Activated CD4-positive, alpha-beta T cell treated with anti-CD3 and anti-CD28 coated beads, Interleukin-2, amount 50 U/mL, for 48 hours (primary cell): ENCODE measurements at places on chromosomes 11 and 22.

DNA sequence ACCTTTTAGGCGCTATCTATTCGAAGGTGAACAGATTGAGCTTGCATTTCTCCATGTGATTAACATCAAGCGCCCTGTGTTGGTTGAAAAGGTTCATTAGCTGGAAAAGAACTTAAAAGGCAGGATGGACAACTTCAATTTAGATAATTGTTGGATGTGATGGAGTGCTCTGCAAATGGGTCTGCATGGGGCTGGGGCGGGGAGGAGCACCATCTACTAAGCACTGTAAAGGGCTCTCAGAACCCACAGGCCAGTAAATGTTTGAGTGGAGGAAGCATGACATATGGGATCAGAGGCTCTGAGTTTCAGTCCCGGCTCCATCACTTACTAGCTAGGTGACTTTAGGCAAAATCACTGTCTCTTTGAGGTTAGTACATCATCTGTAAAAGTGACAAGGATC is 28.2 kb downstream of the ARL14EP start:
- DNase-seq: no peak

DNA sequence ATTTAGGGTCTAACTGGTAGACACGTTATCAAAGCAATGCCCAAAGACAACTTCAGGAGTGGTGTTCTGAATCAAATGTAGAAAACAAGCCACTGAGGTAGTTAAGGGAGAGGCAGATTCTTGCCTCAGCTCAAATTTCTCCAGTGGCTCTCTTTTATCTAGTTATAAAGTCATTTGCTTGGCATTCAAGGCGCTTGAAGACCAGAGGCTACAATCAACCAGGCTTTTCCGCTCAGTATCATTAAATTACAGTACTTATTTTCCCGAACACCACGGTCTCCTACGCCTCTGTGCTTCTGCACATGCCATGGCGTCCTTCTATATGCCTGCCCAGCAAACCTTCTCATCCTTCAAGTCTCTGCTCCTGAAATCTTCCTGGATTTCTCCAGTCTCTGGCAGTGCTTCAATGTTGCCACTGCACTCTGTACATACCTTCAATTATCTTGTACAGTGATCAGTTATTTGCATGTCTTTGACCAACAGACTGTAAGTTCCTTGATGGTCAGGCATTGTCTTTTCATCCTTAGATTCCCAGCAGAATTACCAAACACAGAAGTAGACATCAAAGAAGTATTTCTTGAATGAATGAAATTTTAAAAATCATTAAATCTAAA is 1.4 kb downstream of the POGLUT3 start:
- DNase-seq: no peak

- DNase-seq: no peak
Observed at GRCh38 chr11:36108881-36109589, 165.2 kb downstream of the LDLRAD3 start.

GRCh38 chr11:83115551-83115950 is 41.4 kb upstream of the PCF11 start:
- DNase-seq: no peak

- no peak for DNase-seq
Observed at GRCh38 chr11:60310407-60310998, 16.6 kb upstream of the MS4A6E start.

GRCh38 chr22:34966980-34967565 is 98.9 kb upstream of the ISX start:
- DNase-seq: no peak

DNA sequence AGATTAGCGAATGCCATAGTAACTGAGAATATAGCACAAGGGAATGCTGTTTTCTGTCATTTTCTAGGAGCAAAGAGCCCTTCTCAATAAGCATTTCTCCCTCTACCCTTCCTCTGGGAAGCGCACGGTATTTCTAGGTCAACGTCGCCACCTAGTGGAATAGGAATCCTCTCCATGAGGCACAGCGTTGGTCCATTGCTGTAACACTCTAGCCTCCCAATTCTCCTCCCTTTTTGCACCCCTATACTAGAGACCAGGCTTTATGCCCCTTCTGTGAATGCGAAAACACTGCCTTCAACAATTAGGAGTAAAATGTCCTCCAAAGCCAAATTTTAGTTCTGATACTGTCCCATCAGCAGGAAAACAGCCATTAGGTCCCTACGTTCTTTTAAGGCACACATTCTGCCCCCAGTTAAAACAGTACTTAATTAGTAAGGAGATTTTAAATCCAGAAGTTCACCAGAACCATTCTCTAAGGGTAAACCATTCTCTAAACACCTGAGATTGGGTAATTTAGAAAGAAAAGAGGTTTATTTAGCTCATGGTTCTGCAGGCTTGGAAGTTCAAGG is 12.8 kb upstream of the HYLS1 start:
- DNase-seq: peak; percentile 62

DNA sequence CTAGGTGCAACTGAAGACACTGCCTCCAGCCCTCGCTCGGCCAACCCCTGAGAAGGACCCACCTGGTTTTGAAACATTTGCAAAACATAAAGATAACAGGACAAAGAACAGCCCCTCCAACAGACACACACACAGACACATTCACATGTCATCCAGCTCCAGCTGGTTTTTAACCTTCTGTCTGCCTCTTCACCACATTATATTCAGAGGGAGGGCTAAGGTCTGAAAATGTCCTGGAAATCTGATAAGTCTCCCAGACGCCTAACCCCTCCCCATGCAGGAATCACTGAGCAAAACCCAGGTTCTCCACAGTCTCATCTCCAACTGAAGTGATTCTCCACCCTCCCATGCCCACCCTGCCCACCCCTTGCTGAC is 29.4 kb downstream of the PACSIN2 start:
- no peak for DNase-seq

- peak; percentile 56 for DNase-seq
Observed at GRCh38 chr11:11848891-11849746, 7.3 kb downstream of the USP47 start.

- no peak for DNase-seq
Observed at GRCh38 chr11:101362643-101363042, 221.2 kb downstream of the TRPC6 start.

GRCh38 chr11:13320688-13321087 is 43.1 kb downstream of the BMAL1 start:
- no peak for DNase-seq

- DNase-seq: no peak
Observed at GRCh38 chr11:113247221-113247620, 67.2 kb upstream of the TTC12 start.

- DNase-seq: no peak
Observed at GRCh38 chr11:122393209-122393860, 262.2 kb upstream of the UBASH3B start.

GRCh38 chr11:19587979-19588378 is 124.7 kb upstream of the NAV2 start:
- no peak for DNase-seq

GRCh38 chr11:67397536-67397935 is 4.1 kb downstream of the PPP1CA start:
- DNase-seq: no peak

DNA sequence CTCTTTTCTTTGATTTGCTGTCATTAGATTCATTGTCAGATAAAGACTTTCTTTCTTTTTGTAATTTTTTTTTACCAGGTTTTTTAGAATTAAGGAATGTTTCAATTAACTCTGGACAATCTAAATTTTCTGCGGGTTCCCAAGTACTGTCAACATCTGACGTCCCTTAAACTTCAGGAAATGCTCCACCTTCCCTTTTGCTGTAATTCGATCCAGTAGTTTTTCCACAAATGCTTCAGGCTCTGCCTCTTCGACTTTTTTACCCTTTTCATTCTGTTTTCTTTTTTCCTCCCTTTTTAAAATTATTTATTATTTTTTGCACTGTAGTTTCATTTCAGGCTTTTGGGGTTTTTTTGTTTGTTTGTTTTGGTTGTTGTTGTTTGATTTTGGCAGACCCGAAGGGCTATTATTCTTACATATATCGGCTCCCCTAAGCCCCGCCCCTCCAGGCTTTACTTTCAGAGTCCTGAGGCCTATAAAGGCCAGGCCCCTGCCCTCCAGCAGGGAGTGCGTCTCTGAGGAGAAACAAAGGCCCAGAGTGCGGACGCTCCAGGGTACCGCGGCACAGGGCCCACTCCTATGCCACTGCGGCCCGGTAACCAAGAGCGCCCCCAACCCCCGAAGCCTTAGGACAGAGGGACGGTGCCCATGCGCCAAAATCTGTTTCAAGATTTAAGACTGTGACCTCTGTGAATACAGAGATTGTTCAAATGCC is 116.4 kb downstream of the TYR start:
- no peak for DNase-seq

- DNase-seq: peak; percentile 84
Observed at GRCh38 chr11:118911880-118912741, 13.6 kb downstream of the BCL9L start.

- no peak for DNase-seq
Observed at GRCh38 chr11:64055077-64055476, 19.3 kb downstream of the FLRT1 start.

GRCh38 chr22:43745411-43745770 is 66.7 kb downstream of the EFCAB6 start:
- no peak for DNase-seq

GRCh38 chr11:114289779-114290178 is 6.4 kb upstream of the NNMT start:
- DNase-seq: no peak

DNA sequence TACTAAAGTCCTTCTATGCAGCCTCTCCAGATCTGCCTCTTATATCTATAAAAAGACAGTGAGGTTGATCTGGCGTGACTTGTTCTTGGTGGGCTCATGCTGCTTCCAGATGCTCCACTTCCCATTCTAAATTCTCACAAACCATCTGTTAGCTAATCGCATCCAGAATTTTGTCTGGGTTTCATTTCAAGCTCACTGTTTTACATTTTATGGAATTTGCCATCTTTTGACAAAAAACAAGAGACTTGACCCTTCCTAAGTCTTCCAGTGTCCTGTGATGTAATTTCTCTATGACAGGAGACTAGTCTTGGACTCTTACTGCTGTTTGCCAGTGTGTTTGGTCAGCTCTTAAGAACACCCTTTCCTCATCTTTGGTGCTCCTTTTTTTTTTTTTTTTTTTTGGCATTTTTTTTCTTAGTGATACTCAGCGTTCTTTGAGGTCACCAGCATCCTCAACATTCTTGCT is 23.0 kb downstream of the CRKL start:
- DNase-seq: no peak

DNA sequence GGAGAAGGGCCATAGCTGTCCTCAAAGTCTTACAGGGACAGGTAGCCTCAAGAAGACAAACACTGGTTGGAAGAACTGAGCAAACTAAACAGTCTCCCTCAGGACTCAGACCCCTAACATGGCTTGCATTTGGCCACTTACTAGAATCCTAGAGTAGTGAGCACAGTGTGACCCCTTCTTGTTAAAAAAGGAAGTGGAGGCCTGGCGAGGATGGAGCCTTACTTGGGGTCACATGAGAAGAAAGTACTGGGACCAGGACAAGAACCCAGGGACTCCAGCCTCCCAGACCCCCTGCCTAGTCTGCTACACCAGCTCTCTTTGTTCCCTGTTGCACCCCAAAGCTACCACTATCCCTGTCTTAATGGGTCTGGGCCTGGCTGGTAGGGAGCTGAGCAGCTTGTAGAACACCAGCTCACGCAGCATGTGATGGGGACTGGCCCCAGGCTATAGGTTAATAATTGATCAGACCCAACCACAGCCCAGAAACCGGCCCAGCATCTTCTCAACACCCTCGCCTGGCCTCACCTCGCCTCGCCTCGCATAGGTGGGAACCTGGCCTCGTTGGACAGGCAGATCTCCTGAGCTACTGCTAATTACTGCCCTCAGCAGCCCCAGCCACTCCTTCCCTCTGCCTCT is 17.6 kb downstream of the DGAT2 start:
- DNase-seq: no peak

DNA sequence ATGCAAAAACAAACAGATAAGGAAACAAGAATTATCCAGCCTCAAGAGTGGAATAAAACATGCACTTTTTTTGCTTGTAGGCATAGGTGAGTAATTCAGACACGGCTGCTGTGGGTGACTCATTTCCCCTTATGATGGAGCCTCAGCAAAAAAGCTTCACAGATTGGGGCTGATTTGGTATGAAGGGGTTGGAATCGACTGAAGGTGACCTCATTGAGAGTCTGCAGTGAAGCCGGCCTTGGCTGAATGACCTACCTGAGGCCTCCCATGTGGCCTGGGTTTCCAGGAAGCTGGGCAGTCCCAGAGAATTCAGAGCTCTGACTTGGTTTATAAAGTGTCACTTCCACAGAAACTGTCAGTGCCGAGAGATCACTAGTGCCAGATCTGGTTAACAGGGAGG is 34.2 kb upstream of the VPREB1 start:
- DNase-seq: peak; percentile 64

- no peak for DNase-seq
Observed at GRCh38 chr11:66713746-66714480, 15.1 kb downstream of the SPTBN2 start.

GRCh38 chr11:17693531-17693930 is 25.8 kb upstream of the MYOD1 start:
- no peak for DNase-seq

- peak; percentile 79 for DNase-seq
Observed at GRCh38 chr11:17384002-17384511, 4.4 kb downstream of the KCNJ11 start.
